ENCODE measurements at places on chromosomes 5 and 9.

DNA sequence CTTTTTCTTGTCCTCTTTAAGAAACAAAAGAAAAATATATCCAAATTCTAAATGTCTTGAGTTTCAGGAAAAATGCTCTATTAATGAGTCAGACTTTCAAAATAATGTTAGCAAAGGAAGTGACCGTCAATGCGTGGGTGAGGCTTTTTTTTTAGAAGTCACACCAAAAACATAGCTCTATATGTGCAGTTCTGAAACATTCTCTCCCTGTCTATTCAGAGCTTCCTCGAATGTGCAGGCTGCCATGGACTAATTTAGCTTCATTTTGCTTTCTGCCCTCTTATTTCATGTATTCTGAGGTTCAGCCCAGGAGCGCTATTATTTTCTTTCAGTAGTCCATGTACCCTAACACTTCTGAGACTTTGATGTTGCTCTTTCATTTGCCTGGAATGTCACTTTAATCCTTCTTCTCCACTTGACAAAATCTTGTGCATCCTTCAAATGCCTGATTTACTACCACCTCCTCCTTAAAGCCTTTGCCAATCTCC is 72.5 kb upstream of the RASA1 start:
- DNase-seq = peak; percentile 74

- no peak for DNase-seq
Observed at GRCh38 chr5:177023303-177023664, 788 bp downstream of the ZNF346 start.

GRCh38 chr5:82925061-82925411 is 152.2 kb downstream of the TMEM167A start:
- DNase-seq = no peak

GRCh38 chr5:122723606-122724352 is 51.1 kb upstream of the SNX2 start:
- DNase-seq = peak; percentile 90

DNA sequence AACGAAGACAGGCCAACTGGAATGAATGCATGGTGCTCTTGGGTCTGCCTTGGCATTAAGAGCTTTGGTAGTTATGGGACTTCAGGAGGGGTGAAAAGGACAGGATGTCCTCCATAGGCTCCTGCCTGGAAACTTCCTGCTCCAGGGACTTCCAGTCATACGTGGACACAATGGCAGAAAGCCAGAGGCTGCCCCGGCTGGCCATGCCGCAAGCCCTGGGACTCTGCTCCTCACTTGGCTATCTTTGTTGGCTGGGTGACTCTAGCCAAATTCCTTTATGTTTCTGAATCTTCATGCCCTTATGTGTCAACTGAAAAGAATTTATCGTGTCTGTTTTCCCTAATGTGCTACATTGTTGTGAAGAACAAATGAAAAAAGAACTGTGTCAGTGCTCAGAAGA is 136.9 kb downstream of the SIL1 start:
- DNase-seq = peak; percentile 84

GRCh38 chr5:18113721-18114120 is 479.5 kb downstream of the TAF11L14 start:
- DNase-seq = peak; percentile 44

DNA sequence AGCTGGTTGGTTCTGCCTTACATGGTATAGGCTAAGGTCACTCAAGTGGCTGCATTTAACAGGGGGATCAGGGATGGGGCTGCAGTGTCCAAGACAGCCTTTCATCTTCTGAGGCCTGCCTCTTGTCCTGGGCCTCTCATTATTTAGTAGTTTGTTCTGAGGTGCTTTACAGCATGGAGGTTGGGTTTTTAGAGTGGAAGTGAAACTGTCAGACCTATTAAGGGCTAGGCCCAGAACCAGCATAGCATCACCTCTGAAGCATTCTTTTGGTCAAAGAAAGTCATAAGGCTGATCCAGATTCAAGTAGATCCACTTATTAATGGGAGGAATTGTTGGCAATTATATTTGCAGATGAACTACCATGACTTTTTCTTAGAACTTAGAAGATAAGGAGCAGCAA is 146.0 kb upstream of the NMUR2 start:
- DNase-seq = no peak

DNA sequence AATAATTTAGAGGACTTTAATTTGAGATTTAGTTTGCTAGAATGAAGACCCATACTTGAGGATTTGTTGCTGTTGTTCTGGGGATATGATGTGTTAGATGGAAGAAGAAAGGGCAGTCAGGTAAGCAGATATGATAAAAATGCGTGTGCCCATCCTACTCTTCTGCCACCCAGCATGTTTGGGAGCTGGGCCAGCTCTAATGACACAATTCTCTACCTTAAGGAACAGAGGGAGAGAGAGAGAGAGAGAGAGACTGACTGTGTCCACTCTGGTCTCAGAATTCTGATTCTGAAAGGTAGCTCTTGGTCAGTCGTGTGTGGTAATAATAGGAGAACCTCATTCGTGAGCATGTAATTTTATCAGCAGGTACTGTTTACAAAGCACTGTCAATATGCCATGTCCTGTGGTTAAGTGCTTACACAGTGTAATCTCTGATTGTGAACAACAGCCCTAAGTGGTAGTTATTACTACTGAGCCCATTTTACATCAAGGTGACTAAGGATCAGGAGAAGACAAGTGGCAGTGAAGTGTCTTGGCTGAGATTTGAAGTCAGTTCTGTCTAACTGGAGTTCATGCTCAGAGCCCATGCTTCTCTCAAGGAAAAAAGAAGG is 307.4 kb upstream of the SEMA6A start:
- no peak for DNase-seq

DNA sequence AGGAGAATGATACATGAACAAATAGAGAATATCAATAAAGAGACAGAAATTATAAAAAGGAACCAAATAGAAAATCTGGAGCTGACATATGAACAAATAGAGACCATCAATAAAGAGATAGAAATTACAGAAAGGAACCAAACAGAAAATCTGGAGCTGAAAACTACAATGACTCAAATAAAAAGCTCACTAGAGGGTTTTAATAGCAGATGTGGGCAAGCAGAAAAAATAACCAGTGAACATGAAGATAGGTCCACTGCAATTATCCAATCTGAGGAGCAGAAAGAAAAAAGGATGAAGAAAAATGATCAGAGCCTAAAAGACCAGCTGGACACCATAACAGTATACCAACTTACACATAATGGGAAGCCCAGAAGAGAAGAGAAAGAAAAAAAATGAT is 353.7 kb downstream of the ARL15 start:
- DNase-seq = no peak

GRCh38 chr5:170736966-170737365 is 46.6 kb upstream of the GABRP start:
- no peak for DNase-seq

- no peak for DNase-seq
Observed at GRCh38 chr5:179864686-179865085, 6.1 kb upstream of the MRNIP start.

DNA sequence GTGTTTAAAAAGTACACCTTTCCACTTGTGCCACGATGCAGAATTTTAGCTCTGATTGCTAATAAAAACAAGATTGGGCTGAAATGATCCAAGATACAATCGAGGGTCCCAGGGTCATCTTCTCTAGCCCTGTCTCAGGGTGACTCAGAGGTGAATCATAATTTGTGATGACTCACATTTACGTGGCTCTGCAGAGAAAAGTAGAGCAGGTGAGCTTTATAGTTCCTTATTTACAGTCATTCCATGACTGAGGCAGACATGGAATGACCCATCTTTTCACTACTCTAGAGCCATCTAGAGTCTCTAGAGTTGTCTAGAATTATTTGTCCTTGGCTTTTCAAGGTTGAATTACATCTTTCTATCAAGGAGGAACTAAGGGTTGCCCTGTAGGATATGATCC is 155.2 kb downstream of the GAS1 start:
- DNase-seq = peak; percentile 35

- peak; percentile 32 for DNase-seq
Observed at GRCh38 chr9:96484521-96484931, 34.6 kb downstream of the HABP4 start.

- DNase-seq = no peak
Observed at GRCh38 chr9:126609191-126609590, 4.5 kb upstream of the LMX1B start.

DNA sequence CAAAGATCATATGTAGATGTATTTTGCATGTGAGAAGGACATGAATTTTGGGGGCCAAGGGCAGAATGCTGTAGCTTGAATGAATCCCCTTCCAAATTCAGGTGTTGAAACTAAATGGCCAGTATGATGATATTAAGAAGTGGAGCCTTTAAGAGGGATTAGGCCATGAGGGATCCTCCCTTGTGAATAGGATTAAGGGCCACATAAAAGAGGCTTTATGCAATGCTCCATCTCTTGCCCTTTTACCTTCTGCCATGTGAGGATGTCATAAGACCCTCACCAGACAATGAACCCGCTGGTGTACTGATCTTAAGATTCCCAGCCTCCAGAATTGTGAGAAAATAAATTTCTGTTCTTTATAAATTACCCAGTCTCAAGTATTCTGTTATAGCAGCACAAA is 206.1 kb downstream of the YTHDC2 start:
- DNase-seq = no peak

Measured in fibroblast of upper back skin (primary cell).